Activated effector memory CD4-positive, alpha-beta T cell treated with anti-CD3 and anti-CD28 coated beads, Interleukin-2, amount 50 U/mL, for 16 hours (primary cell): ENCODE measurements at places on chromosomes 11 and 22.

GRCh38 chr11:27471589-27472397 lies 797 bp downstream of the LGR4 start:
- peak; percentile 64 for DNase-seq

DNA sequence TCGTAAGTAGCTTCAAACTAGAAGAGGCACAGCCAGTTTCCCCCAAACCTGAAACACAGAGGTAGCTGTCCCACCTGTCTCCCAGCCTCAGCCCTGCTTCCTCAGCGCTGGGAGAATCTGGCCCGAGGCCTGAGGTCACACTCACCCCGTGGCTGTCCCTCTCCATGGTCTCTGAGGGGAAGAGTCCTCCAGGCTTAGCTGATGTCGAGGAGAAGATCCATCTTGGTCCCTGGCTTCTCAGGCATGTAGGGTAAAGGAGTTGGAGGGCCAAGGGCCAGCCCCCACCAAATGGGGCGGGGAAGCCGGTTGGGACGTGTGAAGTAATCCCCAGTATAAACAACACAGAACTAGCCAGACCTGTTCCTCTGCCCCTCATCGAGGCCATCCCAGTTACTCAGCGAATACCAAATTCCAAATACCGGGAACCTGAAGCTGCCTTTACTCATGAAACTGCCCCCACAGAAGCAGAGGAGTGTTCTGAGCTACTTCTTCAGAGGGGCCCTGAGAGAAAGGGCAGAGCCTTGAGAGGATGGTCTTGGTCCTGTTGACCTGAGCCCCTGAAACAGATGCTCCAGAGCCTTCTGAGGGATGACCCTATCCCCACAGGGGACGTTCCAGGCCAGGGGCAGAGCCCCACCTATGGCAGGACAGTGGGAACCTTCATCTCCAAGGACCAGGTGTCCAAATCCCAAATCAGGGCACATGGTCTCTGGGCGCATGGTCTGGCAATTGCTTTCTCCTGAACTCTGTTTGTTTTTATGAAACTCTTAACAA lies at the start of gene TMPRSS13:
Gene TMPRSS13, minus strand, starts transcription at position 261 of the 774 bp plus-strand sequence. Its CDS starts 95 bp downstream, at position 166.
- DNase-seq, result peak; percentile 56

- no peak for DNase-seq
Measured at GRCh38 chr22:27019827-27020226, 362.4 kb downstream of the MIAT start.

DNA sequence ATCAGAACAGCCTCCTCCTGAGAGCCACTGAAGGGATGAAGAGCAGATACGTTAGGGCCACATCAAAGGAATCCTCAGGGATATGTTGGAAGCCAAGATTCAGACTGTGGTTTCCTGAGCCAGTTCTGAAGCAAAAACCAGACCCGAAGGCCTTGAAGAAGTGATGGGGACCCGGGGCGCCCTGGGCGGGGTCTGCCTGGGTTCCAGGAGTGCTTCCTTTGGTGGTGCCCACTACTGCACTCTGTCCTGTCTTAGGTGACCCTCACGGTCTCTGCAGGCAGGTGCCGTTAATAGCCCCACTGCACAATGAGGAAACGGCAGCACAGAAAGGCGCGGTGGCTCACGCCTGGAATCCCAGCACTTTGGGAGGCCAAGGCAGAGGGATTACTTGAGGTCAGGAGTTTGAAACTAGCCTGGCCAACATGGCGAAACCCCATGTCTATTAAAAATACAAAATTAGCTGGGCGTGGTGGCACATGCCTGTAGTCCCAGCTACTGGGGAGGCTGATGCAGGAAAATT lies 12.9 kb upstream of the SH3BP1 start:
- DNase-seq, result no peak

GRCh38 chr11:790721-791564 lies 1.1 kb upstream of the CEND1 start:
- DNase-seq, result no peak

DNA sequence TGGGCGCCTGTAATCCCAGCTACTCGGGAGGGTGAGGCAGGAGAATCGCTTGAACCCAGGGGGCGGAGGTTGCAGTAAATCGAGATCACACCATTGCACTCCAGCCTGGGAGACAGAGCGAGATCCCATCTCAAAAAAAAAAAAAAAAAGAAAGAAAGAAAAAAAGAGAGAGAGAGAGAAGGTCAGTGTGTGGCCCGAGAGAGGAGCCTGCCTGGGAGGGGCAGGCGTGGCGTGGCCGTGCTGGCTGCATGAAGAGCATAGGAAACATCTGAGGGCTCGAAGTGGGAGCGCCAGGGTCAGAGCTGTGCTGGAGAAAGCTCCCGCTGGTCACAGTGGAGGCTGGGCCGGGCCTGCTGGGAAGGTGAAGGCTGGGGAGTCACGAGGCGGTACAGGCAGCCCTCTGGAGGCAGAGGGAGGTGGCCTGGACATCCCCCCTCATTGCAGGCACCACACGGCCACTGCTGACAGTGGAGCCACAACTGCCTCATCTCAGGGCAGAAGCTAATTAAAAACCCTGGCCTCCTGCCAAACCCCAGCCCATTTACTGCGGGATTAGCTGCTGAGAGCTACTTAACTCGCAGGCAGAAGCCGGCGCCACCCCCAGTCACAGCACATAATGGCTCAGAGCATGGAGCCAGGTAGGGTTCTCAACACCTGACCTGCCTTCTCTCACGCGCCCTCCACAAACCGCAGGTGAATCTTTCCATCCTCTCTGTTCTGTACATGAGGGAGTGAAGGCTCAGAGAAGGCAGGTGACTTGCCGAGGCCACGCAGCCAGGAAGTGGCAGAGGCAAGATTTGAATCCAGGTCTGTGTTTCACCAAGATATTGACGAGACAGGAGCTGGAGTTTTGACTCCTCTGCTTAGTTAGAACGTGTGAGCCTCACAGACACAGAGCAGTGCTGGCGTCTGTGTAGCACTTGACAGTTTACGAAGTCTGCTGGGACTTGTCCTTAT lies 32.6 kb downstream of the NFAM1 start:
- no peak for DNase-seq

GRCh38 chr22:29824677-29825076 lies 13.4 kb downstream of the ASCC2 start:
- DNase-seq, result no peak

- peak; percentile 89 for DNase-seq
Measured at GRCh38 chr22:21632237-21632895, at the start of gene CCDC116. Gene CCDC116 (plus strand): TSS chr22:21632760. CDS start chr22:21633182, 422 bp downstream.

- DNase-seq, result peak; percentile 67
Measured at GRCh38 chr11:124670732-124671131, 2.8 kb downstream of the SIAE start.

DNA sequence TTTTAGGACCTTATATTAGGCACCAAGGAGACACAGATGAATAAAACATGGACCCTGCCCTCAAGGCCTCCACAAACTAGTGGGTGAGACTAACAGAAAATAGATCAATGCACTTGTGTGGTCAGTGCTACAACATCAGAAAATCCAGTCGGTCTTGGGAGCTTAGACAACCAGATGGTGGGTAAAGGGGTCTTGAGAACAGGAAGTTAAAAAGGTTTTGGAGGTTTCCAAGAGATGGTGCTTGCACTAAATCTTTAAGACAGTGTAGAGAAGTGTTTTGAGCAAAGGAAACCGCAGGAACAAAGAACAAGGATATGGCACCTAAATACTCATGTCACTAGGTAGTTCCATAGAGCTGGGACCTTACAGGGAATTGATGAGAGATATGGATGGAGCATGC lies 56.2 kb downstream of the GALNT18 start:
- no peak for DNase-seq

DNA sequence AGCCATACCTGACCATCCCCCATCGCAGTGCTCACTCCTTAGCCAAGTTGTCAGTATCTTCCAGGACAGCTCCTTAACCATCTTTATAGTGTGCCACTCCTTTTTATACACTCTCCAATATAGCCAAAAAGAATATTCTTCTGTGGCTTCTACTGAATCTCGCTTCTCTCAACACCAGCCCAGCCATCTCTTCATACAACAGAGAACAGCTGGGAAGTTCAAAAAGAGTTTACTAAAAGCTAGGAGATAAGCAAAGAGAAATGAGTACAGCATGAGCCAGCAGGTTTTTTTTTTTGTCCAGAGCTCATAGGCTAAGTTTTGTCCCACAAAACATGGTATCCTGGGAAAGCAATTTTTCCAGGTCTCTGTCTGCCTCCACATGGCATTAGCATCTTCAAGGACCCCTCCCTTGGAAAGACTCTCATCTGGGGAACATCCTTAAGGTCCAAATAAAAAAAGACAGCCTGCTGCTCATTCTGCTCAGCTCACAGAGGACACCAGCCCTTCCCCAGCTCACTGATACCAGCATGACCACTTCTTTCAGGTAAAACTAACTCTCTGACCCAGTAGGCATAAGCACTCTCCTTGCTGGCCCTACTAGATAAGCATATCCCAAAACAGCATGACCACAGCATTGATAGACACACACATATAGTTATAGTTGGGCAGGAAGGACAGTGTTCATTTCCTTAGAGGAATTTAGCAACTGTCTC lies 48.8 kb upstream of the YWHAH start:
- no peak for DNase-seq

- DNase-seq, result no peak
Measured at GRCh38 chr11:67355794-67356386, 2.5 kb upstream of the POLD4 start.

- no peak for DNase-seq
Measured at GRCh38 chr11:132742929-132743328, 789.4 kb downstream of the OPCML start.

DNA sequence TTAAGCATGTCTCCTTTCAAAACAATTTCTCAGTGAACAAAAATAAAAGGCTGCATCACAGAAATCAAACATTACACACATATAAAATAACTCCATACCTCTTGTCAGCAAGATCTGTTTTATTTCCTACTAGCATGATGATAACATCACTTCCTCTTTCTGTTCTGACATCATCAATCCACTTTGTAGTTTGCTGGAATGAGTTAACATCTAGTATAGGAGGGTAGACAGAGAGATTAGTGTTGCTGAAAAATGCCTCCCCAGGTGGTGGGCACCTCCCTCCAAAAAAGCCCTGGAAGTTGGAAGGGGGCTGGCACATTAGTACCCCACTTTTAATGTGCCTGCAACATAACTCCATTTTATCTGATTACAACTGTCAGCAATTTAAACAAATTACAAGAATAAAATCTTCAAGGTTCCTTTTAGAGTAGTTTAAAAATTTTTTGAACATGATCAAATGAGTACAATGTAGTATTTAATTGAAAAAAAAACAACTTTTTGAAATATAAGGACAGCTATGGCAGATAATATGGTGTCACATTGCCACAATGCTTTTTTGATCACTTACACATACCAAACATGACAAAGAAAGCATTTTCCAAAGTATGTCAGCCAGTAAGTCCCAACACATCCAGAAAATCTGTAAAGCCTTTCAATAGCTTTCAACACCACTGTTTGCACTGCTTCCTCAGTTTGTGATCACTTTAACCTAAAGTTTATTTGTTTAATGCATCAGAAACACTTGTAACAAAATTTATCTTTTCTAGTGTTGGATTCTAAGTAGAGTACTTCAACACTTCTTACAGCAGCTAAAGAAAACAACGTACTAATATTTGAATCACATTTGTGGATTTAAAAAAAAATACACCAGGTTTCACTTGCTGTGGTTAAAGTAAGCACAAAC lies 44.5 kb downstream of the RAB6A start:
- DNase-seq, result no peak

- DNase-seq, result no peak
Measured at GRCh38 chr11:117514256-117514655, 186.6 kb downstream of the CEP164 start.

- no peak for DNase-seq
Measured at GRCh38 chr11:61716478-61717285, 35.8 kb upstream of the MYRF start.

DNA sequence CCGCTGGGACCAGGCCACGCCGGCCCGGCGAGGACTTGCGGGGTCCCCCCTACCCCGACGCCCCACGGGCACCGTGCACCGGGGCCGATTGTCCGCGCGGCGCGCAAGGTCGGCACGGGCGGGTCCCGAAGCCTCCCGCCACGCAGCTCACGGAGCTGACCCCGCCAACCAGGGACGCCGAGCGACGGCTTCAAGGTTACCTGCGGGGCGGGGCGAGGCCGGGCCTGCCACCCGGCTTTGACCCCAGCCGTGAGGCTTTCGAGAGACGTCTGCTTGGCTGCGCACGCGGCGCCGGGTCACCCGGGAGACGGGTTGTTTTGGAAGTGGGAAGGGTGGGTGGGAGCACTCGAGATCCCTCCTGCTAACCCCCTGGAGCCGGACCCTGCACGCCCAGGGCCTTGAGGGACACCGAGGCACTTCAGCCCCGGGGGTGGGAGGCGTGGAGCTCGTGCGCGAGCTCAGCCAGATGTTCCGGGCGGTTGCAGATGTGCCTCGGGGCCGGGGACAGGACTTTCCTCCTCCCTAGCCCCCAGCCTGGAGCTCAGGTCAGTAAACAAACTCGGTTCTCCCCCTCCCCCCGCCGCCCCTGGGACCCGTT lies 3.2 kb upstream of the WNT11 start:
- peak; percentile 73 for DNase-seq

- DNase-seq, result no peak
Measured at GRCh38 chr11:64342869-64343745, 3.1 kb downstream of the CCDC88B start.

DNA sequence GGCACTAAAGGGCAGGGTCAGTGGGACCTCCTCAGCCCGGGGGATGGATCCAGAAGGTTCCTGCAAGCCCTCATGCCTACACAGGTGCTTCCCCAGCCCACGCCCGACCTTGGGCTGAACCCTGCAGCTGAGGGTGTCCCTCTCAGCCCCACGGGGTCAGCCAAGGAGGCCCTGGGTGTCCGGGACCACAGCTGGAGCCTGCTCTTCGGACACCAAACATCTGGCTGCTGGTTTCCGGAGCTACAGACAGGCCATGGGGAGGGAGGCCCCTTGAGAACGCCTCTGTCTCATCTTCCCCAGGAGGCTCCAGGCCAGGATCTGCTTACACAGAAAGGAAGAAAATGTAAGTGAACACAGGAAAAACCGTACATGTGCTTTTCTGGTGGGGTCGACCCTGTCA lies 355.7 kb downstream of the MN1 start:
- DNase-seq, result no peak

GRCh38 chr11:106022795-106023275 lies 795 bp upstream of the MSANTD4 start:
- DNase-seq, result no peak

DNA sequence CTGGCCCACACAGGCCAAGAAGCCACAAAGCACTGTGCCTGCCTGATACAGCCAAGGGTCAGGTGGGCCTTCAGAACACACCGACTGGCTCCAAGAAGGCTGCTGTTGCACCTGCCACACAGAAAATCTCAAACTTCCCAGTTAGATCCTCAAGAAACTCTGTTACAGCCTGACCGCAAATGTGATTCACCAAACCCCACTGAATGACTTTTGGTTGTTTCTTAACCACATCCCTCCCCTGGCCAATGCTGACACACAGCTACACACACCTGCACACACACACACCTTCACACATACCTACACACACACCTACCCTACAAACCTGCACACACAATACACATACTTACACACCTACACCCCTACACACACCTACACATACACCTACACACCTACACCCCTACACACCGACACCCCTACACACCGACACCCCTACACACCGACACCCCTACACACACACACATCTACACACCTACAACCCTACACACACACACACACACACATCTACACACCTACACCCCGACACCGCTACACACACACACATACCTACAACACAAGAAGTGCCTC lies 31.5 kb downstream of the CDKN1C start:
- DNase-seq, result no peak
